Breast epithelium (tissue), 4 donors: ENCODE measurements at places on chromosomes 2 and 18. TPM values are rescaled to one million over a fixed set of nuclear protein-coding genes. Genes with fewer than 3 reads are reported as not detected.

DNA sequence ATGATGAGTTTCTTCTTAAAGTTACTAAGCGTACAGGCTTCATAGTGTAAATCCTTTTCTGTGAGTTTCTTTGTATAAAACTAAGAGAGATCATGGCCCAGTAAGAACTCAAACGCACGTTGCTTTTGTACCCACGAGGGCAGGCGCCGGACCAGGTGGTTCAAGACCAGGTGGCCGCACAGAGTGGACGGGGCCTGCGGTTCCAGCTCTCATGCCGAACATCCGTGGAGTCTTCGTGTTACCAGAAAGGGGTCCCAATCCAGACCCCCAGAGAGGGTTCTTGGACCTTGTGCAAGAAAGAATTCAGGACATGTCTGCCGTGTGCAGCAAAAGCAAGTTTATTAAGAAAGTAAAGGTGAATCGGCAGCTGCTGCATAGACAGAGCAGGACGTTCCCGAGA lies 53.0 kb downstream of the KCNG2 start:
- H3K27ac ChIP-seq = no peak overlapping the region
- H3K36me3 ChIP-seq = no peaks in the 10 kb centered on the region
- no peaks in the 10 kb centered on the region for H3K27me3 ChIP-seq
- H3K4me1 ChIP-seq = no peaks in the 10 kb centered on the region

The ORMDL1 gene
- total RNA-seq = 85.2 TPM

The UBXN2A gene
- 16.4 TPM for total RNA-seq

DNA sequence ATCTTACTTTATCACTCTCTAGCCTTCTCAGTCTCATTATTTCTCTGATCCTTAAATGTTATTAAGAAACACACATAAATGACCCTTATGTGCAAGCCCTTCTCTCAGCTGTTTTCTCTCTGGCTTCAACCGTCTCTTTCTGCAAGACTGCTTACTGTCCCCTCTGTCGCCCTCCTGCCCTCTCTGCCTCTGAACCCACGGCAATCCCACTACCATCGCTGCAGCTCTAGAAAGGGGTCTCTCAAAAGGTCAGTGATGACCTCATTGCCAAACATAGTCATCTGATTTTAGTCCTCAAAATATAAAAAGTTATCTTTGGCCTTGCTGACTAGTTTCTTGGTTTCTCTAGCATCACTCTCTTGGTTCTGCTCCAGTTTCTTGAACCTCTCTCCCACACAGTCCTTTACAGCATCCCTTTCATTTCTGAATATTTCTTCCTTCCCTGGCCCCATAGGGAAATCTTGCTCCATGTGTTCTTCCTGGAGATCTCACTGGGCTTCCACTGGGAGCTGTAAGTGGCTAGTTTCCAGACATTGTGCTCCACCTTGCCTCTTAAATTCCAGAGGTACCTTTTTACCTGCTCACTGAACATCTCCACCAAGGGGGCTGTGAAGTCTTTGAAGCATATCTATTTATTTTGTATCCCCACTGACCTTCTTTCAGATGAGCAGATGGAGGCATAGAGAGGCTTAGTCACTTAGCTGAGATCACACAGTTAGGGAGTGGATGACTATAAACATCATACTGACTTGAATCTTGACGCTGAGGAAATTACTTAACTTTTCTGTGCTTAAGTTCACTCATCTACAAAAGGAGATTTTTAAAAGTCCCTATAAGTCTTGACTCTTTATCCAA lies 96.2 kb downstream of the PDE1A start:
- no peak overlapping the region for H3K27ac ChIP-seq
- DNase-seq = no peak
- H3K27me3 ChIP-seq = no peaks in the 10 kb centered on the region
- H3K4me3 ChIP-seq = no peak overlapping the region
- no peaks in the 10 kb centered on the region for H3K4me1 ChIP-seq
- H3K36me3 ChIP-seq = no peaks in the 10 kb centered on the region

DNA sequence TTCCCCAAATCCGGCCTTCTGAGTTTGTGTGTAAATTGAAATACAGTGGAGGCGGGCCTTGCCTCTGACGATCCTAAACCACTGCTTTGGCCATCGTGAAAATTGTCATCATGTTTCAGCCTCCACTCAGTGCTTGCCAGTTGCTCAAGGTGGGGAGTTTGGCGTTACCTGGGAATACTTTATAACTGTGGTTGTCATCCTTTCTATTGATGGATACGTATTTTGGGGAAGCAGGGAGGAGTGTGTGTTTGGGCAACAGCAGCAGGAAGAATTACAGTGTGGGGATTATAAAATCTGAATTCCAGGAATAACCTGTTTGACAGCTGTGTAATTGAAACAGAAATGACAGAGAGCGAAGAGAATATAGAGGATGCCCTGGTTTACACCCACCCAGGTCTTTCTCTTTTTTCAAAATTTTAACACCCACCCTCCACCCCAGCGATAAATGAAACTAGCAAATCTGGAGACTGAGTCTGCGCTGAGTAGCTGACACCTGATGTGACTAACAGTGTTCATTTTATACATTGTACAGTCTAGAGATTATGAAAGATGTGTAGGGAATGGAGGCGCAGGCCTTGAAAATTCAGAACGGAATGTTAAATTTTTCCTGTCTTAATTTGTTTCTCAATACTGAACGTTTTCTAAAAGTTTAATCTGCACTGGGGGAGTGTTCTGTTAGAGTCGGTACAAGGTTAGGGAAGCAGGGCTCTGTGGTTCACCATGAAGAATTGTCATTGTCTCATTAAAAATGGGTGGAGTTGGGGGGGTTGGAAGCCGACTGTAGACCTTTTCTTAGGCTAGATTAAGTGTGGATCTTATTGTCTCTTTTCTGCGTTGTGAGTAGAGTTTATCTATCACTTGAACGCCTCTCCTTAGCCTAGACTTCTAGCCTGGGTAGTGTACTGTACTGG lies 1.6 kb downstream of the MAP4K4 start:
- H3K27me3 ChIP-seq = no peaks in the 10 kb centered on the region
- peak overlapping the region; percentile 81 for H3K4me3 ChIP-seq
- peak overlapping the region; percentile 94 for H3K27ac ChIP-seq
- H3K36me3 ChIP-seq = no peaks in the 10 kb centered on the region
- H3K4me1 ChIP-seq = no peaks in the 10 kb centered on the region

DNA sequence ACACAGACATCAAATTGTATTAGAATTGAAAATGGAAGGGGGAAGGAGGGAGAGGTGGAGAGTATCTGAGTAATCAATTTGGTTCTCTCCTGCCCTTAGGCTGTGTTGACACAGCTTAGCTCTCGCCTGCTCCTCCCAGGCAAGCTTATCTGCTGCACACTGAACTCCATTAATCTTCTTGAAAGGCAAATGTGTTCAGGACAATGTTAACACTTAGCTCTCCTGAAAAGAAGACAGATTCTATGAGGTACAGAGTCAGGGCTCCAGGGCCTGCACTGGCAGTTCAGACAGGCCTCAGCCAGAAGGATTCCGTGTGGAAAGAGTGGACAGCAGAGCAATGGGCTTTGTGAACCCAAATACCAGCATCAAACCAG lies 430.0 kb upstream of the TNP1 start:
- no peaks in the 10 kb centered on the region for H3K36me3 ChIP-seq
- no peak overlapping the region for H3K27ac ChIP-seq
- DNase-seq = no peak
- H3K27me3 ChIP-seq = no peaks in the 10 kb centered on the region

- no peak for DNase-seq
- H3K27me3 ChIP-seq = no peaks in the 10 kb centered on the region
- H3K4me1 ChIP-seq = no peaks in the 10 kb centered on the region
- no peak overlapping the region for H3K4me3 ChIP-seq
- no peak overlapping the region for H3K27ac ChIP-seq
- H3K36me3 ChIP-seq = no peaks in the 10 kb centered on the region
Observed at GRCh38 chr2:215454519-215455246, 18.8 kb upstream of the FN1 start.

The FMNL2 gene
- 78.1 TPM for total RNA-seq

GRCh38 chr18:46335534-46336101 lies 231.4 kb downstream of the HAUS1 start:
- H3K4me3 ChIP-seq = peak overlapping the region; percentile 52
- no peak for DNase-seq
- H3K36me3 ChIP-seq = no peaks in the 10 kb centered on the region
- H3K27ac ChIP-seq = peak overlapping the region; percentile 48
- H3K4me1 ChIP-seq = no peaks in the 10 kb centered on the region
- no peaks in the 10 kb centered on the region for H3K27me3 ChIP-seq

DNA sequence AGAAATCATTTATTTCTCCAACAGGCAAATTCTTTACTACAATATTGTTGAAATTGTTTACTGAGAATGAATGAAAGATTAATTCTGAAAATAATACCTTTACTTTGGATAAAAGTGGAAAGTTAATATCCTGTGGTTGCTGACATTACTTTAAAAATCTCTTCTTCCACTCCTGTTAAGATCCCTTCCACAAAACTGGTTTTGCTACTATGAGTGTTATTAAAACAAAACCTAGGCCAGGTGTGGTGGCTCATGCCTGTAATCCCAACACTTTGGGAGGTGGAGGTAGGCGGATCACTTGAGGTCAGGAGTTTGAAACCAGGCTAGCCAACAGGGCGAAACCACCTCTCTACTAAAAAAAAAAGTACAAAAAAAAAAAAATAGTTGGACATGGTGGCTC lies 123.9 kb upstream of the CCDC150 start:
- H3K36me3 ChIP-seq = no peaks in the 10 kb centered on the region
- H3K4me1 ChIP-seq = no peaks in the 10 kb centered on the region
- H3K4me3 ChIP-seq = no peak overlapping the region
- no peak overlapping the region for H3K27ac ChIP-seq
- DNase-seq = no peak
- no peaks in the 10 kb centered on the region for H3K27me3 ChIP-seq

DNA sequence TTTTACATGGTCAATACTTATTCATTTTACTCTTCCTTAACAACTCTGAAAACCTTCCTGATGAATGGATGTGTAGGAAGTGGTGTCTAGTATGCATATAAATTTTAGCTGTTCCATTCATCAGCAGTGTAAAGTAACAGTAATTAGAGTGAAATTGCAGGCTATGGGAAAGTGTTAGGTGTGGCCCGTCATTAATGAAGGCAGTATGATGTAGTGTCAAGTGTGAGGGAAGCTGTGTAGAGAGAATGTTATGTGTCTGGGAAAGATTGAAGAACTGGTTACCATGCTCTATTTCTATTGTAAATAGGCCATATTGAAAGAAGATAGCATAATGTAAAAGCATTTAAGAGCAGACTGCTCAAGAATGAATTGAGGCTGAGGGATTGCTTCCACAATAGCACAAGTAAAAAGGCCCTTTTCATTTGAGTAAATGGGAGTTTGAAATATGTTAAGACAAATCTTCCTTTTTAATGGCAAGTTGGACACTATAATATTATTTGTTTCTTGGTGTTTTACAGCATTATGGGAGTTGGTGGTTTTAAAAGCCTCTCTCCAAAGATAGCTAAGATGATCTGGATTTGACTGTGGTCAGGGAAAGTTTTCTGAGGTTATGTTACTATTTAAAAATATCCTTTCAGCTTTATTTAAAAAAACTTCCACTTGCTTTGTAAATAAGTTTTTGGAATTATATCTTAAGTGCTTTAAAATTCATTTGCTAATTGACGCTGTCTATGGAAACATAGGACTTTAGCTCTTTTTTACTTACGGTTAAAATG lies 401.0 kb upstream of the ZEB2 start:
- H3K27me3 ChIP-seq = no peaks in the 10 kb centered on the region
- H3K36me3 ChIP-seq = no peaks in the 10 kb centered on the region
- H3K27ac ChIP-seq = no peak overlapping the region
- H3K4me3 ChIP-seq = no peak overlapping the region
- no peaks in the 10 kb centered on the region for H3K4me1 ChIP-seq
- DNase-seq = no peak

DNA sequence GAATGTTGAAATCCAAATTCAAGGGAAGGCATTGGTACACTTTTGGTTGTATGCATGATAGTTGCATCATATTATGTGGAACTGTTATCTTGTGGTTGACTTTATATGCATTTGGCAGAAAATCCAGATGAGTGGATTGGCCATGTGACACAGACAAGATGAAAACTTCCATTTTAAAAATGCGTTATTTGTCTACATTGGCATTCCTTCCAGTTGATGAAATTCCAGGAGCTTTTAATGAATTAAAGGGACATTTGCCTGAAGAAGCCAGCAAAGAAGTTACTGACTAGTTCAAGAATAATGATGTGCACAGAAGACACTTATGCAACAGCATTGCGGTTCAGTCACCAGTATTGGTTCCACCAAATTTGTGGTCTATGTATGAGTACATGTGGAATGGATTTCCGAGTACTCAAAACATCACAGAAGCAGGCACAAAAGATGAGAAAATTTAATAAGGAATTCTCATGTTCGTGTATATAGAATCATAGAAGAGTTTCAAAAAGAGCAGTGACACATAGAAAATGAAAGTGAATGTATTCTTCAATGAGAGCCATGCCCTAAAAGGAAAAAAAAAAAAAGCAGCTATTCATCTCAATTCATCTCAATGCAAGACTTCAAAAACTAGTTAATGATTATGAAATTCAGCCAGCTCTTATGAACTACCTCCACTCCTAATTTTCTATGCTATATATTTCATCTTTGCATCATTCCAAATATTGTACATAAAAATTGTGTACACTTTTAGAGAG lies 232.1 kb downstream of the RBM43 start:
- no peak overlapping the region for H3K4me3 ChIP-seq
- H3K27me3 ChIP-seq = no peaks in the 10 kb centered on the region
- no peaks in the 10 kb centered on the region for H3K4me1 ChIP-seq
- no peaks in the 10 kb centered on the region for H3K36me3 ChIP-seq
- no peak for DNase-seq
- H3K27ac ChIP-seq = no peak overlapping the region

DNA sequence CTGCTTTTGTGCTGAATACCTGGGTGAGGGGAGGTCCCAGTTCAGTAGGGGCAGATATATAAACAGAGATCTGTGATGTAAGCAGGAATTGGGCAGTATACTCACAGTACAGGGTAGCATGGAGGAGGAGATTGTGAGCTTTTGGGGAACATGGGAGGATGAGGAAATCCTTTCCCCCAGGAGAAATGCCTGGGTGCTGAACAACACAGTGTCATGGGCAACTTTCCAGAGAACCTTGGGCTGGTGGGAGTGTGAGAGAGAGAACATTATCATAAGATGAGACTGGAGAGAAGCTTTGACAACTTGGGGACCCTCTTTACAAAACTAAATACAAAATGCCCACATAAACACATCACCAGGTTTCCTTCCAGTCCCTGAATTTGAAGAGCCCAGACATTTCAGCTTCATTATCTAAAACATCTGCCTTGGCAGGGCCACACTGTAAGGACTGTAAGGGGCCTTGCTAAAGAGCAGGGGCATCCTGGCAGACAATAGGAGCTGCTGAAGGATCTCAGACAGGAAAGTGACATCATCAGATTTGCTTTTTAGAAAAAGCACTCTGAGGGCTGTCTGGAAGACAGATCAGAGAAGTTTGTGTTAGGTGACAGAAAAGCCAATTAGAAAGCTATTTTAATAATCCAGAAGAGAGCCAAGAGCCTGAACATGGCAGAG lies 303.1 kb upstream of the FBXO11 start:
- DNase-seq = no peak
- H3K27me3 ChIP-seq = no peaks in the 10 kb centered on the region
- no peaks in the 10 kb centered on the region for H3K36me3 ChIP-seq
- H3K27ac ChIP-seq = no peak overlapping the region
- no peak overlapping the region for H3K4me3 ChIP-seq
